Gastrocnemius medialis (tissue), 4 donors: ENCODE measurements at places on chromosomes 7 and 10.

DNA sequence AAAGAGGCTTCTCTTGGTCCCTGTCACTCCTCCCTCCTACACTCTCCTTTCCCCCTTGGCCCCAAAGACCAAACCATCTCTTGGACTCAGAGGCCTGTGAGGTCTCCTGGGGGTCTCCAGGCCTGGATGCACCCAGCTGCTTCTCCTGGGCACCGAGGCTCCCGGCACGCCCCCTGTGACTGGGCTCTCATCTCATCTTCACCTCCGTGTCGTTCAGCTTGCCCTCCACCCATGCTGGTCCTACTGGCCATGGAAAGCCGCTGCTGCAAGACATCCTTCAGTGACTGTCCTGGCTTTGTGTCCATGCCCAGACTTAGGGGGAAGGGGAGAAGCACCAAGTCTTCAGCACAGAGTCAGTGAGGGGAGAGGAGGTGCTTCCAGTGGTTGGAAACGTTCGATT lies 141.4 kb upstream of the RET start:
- no peak for DNase-seq

- DNase-seq, result no peak
Measured at GRCh38 chr7:120609136-120609753, 248.7 kb downstream of the TSPAN12 start.

- no peak for DNase-seq
Measured at GRCh38 chr10:7915923-7916536, 97.7 kb downstream of the TAF3 start.

DNA sequence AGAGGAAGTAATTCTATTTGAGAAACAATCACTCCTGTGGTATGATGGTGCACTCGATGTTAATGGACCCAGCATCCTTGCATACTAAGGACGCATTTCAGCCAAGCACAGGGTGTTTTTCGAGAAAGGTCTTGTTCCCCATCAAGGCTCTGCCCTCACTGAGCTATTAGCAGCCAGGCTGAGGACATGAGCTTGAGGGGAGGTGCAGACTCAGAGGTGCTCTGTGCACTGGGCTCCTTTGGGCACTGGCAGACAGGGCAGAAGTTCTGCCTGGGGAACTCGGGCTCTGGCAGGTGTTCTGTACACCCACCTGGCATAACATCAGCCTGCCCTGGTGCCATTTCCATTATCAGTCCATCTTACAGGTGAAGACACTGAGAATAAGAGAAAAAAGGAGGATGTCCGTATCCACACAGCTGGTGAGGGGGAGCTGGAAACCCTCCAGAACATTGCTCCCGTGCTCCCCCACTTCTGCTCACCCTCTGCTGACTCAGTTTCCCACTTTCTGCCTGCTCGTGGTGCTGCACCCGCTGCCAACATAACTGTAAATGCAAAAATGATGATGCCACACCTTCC lies 92.7 kb upstream of the RET start:
- DNase-seq, result no peak

- no peak for DNase-seq
Measured at GRCh38 chr7:122689346-122690109, 9.4 kb downstream of the RNF133 start.

GRCh38 chr10:72089618-72090017 lies 1.3 kb upstream of the SPOCK2 start:
- DNase-seq, result no peak

GRCh38 chr7:40234046-40234445 lies 99.2 kb downstream of the SUGCT start:
- no peak for DNase-seq

- no peak for DNase-seq
Measured at GRCh38 chr10:125344573-125345171, 184.3 kb upstream of the CTBP2 start.

DNA sequence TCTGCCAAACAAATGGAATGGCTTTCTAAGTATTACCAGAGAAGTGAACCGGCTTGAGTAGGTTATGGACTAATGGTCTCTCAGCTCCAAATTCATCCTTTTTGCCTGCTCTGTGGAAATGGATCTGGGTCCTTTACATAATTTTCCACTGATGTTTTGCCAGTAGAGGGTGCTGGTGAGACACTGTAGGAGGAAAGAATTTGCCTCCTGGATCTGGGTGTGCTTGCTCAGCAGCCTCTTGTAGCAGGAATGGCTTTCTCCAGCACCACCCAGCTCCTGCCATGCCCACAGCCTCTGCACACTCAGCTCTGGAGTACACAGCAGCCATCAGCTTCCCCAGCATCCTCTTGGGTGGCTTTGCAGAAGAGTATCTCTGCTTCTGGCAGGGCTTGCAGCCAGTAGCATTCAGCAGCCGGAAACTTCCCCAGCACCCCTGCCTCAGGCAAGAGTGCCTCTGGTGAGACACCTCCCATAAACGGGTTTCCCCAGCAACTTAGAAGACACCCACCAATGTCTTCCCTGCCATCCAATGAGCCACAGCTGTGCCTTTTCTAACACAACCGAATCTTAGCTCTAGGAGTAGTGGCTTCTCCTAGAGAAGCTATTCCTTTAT lies 235.0 kb upstream of the PLPP4 start:
- DNase-seq, result no peak
